ENCODE measurements at places on chromosomes 6 and 20.

DNA sequence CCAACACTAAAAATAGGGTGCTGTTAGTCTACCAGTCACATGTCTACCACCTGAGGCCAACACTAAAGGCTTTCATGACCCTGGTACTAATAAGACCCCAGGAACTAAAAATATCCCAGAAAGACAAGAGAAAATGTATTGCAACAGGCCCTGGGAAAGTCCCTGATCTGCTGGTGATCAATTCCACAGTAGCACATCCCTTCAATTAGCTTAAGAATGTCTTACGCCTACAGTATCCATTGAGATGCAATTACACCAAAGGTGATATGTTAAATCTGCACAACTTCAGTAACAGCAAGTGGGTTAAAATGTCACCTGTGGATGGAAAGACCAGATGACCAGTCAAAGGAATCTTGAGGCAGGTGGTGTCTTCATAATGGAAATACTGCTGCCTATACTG is 3.1 kb downstream of the SEMG1 start:
- no peak for DNase-seq

- no peak for DNase-seq
Observed at GRCh38 chr20:41202426-41202825, 65.1 kb downstream of the PLCG1 start.

DNA sequence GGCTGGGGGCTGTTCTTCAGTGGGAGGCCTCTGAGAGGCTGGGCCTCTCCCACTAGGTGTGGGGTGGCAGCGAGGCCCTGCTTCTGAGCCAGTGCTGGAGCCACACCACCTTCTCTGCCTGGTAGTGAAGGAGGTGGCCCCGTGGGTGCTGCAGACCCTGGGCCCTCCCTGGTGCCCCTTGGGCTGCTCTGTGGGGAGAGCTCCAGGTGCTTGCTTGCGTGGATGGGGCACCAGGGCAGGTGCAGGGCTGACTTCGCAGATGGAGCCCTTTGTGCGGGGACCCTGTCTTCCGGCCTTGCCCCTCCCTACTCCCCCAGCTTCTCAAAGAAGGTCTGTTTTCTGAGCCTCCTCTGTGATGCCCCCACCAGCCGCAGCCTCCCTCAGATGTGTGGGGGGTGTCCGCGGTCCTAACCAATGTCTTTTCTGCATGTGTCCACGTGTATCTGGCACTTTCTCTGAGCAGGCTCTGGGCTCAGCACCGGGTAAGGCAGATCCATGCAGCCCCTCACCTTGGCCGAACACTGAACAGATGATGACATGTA is 17.2 kb upstream of the MYT1 start:
- DNase-seq, result no peak

DNA sequence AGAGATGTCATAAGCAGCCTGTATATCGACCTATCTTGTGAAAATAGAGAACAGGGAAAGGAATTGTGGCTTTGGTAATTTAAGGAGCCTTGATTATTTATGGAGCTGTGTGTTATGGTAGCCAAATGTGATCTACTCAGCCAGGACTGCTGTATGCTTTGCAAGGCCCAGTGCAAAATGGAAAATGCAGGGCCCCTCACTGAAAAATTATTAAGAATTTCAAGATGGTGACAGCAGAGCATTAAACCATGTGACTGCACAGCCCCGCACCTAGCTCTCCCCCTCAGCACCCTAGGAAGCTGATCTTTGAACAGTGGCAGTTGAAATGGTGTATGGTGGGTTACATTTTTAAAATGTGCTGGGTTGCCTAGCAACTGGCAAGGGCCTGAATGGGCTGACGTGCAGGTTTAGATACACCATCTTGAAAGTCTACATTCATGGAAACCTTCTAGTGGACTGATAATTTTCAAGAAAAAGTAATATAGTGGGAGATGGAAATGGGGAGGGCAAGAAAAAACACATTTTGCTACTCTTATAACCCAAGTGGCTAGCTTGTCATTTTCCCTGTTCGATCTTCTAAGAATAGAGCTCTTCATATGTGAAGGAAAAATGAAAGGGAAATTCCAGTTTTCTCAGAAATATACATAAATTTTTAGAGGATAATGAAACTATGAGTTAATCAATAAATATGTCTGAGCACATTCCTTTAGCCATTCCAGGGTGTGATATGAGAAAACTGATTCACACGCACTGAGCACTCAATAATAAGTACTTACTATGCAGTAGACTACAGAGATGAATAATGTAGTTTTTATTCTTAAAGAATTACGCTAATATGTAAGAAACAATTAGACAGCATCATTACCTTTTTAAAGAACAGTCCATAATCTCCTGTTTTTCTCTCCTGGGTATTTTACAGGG is 208.0 kb downstream of the ARHGAP18 start:
- no peak for DNase-seq

DNA sequence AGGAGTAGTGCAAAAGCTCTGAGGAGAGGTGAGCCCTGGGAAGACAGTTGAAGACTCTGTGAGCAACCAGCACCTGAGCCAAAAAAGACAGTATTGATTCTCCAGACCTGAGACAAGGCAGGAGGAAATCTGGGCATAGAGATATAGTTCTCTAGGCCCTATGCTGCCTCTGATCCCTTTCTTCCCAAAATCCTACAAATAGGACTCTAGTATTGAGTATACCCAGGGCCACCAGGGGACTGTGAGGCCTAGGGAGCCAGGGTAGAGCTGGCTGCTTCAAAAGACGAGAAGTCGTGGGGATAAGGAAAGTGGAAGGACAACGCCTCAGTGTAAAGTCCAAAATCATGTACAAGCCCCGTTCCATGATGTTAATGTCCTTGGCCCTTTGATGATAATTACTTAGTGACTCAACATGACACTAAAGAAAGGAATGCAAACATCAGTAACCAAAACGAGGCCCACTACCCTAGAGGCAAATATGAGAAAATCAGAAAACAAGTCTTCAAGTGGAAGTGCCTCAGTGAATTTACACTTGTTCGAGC is 197.3 kb upstream of the PROKR2 start:
- DNase-seq, result no peak

- no peak for DNase-seq
Observed at GRCh38 chr20:20562507-20562906, 149.9 kb downstream of the RALGAPA2 start.

GRCh38 chr6:15628499-15629131 is 34.2 kb downstream of the DTNBP1 start:
- DNase-seq, result no peak

GRCh38 chr6:20129290-20130088 is 82.8 kb downstream of the MBOAT1 start:
- DNase-seq, result no peak

DNA sequence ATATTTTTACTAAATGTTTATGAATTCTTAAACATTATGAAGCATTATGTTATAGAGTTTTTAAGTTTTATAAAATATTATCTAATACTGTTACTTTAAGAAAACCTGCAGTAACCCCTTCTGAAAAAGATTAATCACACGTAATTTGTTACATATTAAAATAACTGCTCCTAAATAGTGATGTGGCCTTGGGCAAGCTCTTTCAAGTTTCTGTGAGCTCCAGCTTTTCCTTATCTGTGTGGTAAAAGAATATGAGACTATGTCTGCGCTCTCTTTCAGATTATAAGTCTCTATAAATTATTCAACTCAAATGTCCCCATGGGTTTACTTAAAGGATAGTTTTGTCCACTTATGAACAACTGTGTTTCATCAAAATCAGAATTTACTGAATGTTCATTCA is 31.9 kb downstream of the HLA-DMB start:
- DNase-seq, result no peak

GRCh38 chr20:19777981-19778380 is 19.9 kb downstream of the RIN2 start:
- no peak for DNase-seq

GRCh38 chr6:125743604-125744003 is 5.8 kb upstream of the HEY2 start:
- DNase-seq, result no peak

- no peak for DNase-seq
Observed at GRCh38 chr6:10424040-10424439, 9.2 kb upstream of the TFAP2A start.

DNA sequence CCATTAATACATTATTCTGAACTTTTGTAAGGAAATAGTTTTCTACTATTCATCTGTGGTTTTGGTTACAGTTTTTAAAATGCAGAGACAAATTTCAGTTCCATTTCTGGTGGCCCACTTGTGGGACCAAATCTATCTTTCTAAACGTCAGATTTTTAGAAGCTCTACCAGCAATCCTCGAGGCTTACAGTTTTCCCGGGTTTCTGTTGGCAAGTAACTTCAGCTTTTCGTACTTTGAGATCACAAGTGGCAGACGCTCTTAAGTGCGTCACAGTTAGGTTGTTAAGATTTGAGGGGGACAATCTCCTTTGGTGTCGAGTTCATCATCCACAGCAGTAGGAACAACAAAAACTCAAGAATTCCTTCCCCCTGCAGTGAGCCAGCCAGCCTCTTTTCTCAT is 60.0 kb downstream of the JARID2 start:
- DNase-seq, result no peak

GRCh38 chr6:66896415-66896814 is 1189.4 kb upstream of the EYS start:
- no peak for DNase-seq

DNA sequence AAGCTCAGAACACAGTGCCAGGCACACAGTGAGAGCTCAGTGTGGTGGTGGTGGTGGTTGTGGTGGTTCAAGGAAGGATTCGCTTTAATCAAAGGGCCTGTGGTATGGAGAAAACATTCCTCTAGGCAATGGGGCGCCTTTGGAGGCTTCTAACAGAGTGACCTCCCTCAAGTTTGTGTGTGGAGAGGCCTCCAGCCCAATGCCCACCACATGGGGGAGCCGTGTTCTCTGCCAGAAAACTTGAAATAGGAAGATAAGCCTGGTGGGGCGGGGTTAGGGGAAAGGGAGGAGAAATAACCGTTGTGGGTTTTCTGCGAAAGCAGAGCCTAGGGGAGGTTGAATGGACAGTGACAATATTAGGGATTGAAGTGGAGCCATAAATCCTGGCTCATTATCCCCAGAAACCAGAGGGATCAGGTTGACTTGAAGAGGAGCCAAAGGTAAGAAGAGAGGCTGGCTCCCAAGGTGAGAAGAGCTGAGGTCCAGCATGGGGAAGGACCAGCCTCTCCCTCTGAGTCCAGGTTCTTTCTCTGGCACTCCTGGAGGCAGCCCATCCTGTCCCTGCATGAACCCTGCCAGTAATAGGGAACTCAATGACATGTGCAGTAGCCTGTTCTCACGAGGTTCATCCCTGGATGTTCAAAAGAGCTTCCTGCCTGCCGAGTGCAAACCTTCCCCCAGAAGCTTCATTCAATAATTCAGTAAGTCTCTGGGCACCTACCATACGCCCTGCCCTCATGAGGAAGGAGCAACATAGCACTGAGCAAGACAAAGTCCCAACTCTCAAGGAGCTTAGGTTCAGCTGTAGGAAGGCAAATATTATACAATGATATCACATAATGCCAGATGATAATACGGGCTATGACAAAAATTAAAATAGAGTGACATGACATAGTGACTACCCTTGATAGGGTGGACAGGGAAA is 51.4 kb downstream of the TGM2 start:
- DNase-seq, result no peak

GRCh38 chr6:31639449-31639861 is 13.0 kb downstream of the BAG6 start:
- no peak for DNase-seq

- no peak for DNase-seq
Observed at GRCh38 chr20:54629632-54630031, 154.2 kb downstream of the DOK5 start.

GRCh38 chr20:31472395-31473330 is 2.3 kb downstream of the DEFB124 start:
- DNase-seq, result no peak

Measured in GM19239 (cell line).